ENCODE measurements at places on chromosomes 3 and 15.
A peak's percentile ranks its signal among the peaks of the same experiment; 100 is the strongest.

- no peak for DNase-seq
Observed at GRCh38 chr3:4158329-4158728, 144.8 kb upstream of the SETMAR start.

- no peak for DNase-seq
Observed at GRCh38 chr3:153396581-153396980, 234.6 kb downstream of the RAP2B start.

- no peak for DNase-seq
Observed at GRCh38 chr3:87361956-87362355, 85.6 kb upstream of the POU1F1 start.

- peak; percentile 85 for DNase-seq
Observed at GRCh38 chr3:12349895-12350811, 61.3 kb downstream of the PPARG start.

DNA sequence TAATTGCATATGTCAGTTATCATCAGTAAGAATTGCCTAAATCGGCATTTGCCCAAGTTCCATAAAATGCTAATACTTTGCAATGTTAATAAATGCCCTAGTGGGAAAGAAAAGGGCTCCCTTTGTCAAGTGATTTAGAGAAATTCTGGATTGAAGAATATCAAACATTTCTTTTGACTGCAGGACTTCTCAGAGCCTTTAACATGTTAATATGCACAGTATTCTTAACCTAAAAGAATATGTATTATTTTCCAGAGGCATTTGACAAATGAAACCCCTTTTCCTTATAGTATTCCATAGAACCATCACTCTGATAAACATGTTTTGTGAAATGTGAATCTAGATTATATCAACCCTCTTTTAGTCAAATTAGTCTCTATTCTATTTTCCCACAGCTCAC, 452.2 kb upstream of the WNT5A start:
- no peak for DNase-seq

DNA sequence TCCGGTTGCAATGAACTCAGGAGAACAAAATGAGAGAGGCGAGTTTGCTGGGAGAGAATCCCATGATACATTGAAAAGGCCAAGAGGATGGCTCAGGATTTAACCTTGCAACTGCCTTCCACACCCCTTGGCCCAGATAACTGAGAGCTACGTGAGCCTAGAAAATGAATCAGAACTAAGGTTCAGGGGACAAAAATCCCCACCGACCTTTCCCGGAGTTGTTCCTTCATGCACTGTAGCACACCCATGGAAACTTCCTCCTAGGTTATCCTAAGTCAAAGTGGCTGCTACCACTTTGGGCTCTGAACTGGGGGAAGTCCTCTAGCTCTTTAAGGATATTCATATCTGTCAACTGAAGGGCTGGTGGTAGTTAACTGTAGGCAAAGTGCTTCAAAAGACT, 58.3 kb upstream of the SLC4A7 start:
- DNase-seq: no peak

DNA sequence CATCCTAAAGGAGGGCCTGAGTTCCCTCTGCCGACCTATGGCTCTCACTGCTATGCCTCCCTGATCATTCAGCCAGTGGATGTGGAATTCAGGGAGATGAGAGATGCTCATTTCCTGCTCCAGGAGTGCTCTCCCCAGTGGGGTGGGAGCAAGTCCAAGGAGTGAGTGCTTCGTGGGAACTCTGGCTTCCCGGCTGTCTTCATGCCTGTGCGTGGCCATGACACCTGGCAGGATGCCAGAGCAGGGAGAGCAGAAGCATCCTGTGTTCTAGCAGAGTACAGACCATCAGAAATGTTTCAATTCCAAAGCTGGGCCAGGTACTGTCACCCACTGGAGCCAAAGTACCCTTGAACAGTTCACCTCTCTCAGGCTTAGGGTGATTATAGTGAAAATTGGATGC, 45.1 kb downstream of the APH1B start:
- no peak for DNase-seq

GRCh38 chr3:1117843-1118473, 25.1 kb downstream of the CNTN6 start:
- no peak for DNase-seq

- peak; percentile 81 for DNase-seq
Observed at GRCh38 chr3:161171113-161171512, 50.0 kb upstream of the NMD3 start.

DNA sequence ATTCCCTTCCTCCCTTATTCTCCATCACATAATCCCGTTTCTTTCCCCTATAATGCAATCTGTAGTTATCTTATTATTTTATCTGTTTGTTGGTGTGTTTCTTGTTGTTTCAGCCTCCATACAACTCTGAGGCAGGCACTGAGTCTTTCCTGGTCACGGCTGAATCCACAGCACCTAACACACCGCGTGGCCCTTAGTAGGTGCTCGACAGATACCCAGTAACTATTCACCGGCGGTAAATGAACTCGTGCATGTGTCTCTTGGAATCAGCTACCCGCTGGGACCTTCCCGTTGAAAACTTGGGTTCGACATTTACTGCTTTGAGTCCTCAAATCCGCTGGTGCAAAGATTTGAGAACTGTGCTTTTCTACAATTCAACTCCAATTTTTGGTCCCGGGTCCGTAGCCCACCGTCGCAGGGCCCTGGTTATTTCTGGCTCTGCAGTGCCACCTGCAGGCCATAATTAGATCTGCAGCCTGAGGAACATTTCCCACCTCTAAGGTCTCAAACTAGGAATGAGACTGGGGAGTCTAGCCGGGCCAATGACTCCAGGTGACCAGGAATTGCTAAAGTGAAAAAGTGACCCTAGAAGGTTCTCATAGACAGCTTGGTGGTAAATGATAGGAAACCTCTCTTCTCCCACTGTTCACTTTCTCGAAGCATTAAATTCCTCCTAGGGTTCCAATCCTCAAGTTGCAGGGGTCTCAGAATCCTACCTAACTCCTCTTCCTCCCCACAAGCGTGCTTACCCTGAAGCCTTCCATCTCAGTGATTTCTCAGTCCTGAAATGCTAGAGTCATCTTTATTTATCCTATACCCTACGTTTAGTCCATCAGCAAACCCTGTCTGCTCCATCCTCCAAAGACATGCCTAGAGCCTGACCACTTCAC, 40.0 kb upstream of the TRH start:
- no peak for DNase-seq

DNA sequence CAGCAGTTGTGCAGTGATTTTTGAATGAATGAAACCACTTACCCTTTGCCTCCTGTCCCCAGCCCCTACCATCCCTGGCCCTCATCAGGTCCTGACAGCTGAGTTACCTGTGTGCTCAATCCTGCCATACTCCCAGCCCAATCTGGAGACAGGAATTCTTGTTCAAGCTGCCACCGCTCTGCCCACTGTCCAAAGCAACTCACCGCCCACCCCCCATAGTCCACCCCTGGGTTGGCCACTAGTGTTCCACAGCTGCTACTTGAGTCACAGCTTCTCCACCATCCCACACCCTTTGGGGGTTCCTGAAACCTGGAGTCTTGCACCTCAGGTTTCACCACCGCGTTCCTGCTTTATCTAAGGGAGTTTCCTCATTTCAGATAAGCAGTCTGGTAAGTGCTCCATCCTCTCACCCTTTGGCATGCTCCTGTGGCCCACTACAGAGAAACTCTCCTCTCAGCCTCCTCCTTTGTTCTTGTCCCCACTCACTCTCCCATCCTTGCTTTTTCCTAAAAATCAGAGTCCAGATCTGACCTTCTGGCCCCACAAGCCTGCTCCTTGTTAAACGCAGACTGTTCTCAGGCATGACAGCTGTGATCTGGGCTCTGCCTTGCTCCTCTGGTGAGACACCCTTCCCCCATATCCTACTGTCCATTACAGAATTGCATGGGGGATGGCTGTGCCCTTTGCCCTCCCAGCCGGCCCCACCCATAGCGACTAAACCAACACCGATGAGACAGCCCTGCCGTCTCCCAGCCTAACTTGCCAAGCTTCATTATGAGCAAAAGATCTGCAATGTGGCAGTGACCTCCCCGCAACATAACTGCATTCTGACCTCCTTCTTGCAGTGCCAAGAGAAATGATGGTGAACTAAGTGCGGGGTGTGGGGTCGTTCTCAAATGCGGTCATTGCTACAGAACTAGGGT, 50.0 kb downstream of the CYP19A1 start:
- DNase-seq: peak; percentile 17

DNA sequence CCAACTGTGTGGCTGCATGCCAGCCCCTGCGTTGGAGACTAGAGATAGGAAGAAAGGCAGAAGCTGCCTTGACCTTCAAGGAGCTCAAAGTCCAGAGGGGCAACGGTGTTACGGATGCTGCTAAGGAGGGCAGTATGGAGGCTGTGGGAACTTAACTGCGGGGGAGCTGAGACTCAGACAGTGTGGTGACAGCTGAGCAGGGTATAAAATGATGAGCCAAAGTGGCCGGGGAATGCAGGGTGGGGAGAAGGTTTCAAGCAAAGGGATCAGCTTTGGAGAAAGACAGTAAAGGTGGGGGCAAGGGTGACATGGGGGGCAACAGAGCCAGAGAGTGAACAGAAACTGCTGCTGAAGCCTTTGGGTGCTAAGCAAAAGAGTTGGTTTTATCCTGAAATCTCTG, 6.2 kb upstream of the CYP1A2 start:
- DNase-seq: no peak

GRCh38 chr3:11245827-11246662, 26.2 kb upstream of the ATG7 start:
- no peak for DNase-seq

- no peak for DNase-seq
Observed at GRCh38 chr3:48990636-48991469, 812 bp downstream of the P4HTM start.

- DNase-seq: no peak
Observed at GRCh38 chr3:152662157-152662556, 172.8 kb upstream of the P2RY1 start.

GRCh38 chr3:37811625-37812498, 49.8 kb upstream of the CTDSPL start:
- peak; percentile 53 for DNase-seq

GRCh38 chr15:80562033-80562432, 133.1 kb upstream of the ABHD17C start:
- DNase-seq: peak; percentile 62

GRCh38 chr3:159668990-159669476, 319.6 kb upstream of the IL12A start:
- peak; percentile 6 for DNase-seq

DNA sequence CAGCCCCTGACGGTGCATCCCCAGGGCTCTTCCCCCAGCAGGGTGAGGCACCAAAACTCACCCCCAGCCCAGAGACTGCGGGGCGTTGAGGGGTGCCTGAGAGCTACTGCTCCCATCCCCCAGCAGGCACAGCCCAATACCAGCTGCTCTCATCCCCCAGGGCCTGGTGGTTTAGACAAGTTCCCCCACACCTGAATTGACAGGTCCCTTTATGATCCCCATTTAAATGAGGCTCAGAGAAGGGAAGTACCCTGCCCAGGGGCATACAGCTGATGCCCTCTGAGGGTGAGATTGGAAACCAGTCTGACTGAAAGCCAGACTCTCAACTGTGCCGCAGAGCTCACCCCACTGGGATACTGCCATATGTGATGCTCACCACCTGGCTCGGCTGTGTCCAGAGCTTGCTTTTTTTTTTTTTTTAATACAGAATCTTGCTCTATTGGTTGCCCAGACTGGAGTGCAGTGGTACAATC, 20.1 kb downstream of the DUSP7 start:
- DNase-seq: no peak

DNA sequence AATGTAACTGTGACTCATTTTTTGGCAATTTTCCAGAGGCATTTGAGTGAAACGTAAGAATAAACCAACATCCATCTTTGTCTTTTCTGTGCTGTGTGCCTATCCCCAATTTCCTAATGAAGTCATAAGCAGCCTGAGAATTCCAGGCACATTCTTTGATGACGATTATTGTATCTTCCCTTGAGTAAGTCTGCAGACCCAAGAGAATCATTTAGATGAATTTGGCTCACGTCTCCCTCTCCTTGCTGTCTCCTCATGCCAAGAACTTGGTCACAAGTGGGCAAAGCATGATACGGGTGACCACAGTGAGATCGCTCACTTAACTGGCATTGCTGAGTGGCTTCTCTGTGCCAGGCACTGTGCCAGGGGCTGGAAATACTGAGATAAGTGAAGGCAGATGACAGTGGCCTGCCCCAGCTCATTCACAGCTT, 384.5 kb upstream of the IL12A start:
- peak; percentile 73 for DNase-seq

DNA sequence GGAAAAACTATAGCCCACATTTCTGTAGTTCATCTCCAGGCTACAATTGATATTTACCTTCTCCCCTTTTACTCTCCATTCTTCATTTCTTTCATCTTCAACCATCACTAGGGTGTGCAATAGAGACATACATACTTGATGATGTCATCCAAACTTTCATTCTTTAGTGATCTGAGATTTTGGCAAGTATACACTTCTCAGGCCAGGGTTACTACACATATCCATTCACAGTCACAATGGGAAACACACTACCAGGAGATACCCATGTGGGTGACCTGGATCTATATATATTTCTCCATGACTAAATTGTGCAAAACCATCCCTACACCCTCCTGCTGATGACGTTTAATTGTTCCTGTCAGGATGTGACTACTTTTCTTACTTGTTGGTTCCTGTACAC, 769.5 kb upstream of the DPPA4 start:
- peak; percentile 9 for DNase-seq

- no peak for DNase-seq
Observed at GRCh38 chr15:49985463-49985862, 133.6 kb downstream of the ATP8B4 start.

- DNase-seq: no peak
Observed at GRCh38 chr15:87660251-87661129, 596.0 kb downstream of the NTRK3 start.

DNA sequence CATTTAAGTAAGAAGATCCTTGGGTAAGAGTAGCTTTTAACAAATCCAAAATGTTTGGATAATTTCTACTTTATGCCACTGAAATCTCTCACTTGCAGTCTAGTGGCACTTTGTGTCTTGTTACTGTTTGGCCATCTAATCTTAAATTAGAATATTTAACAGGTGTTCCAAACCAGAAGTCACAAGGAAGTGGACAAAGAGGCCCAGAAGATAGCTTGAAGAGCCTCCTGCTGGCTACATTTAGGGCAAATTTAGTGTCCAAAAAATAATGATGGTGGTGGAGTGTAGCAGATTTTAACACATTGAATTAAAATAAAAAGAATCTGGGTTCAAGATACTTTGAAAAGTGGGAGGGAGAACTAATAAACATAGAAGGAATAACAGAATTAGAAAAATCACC, 172.2 kb downstream of the GHSR start:
- no peak for DNase-seq

All from fibroblast of gingiva (primary cell).